ENCODE measurements at places on chromosomes 1 and 21. TPM values are rescaled to one million over a fixed set of nuclear protein-coding genes. Genes with fewer than 3 reads are reported as not detected.

GJA4 gene
- not detected for total RNA-seq

PDZK1 gene
- not detected for total RNA-seq

NRAS gene
- total RNA-seq = 52.2 TPM

DNA sequence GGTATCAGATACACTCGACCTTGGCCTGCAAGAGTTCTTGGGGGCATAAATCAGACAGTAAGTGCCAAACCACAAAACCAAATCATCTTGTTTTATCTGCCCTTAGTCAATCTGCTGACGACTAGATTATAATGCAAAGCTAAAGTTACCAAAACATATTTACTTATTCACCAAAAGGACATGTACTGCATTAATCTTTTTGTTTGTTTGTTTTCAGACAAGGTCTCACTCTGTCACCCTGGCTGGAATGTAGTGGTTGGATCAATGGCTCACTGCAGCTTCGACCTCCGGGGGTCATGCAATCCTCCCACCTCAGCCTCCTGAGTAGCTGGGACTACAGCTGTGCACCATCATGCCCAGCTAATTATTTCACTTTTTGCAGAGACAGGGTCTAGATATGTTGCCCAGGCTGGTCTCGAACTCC is 114.7 kb downstream of the APP start:
- DNase-seq = no peak

GRCh38 chr1:5423109-5423508 is 569.1 kb downstream of the NPHP4 start:
- no peak for DNase-seq

GRCh38 chr1:201014816-201015200 is 8.7 kb downstream of the KIF21B start:
- DNase-seq = peak; percentile 38

Data from HT1080 (cell line).